ENCODE measurements at places on chromosomes 16 and 17.

DNA sequence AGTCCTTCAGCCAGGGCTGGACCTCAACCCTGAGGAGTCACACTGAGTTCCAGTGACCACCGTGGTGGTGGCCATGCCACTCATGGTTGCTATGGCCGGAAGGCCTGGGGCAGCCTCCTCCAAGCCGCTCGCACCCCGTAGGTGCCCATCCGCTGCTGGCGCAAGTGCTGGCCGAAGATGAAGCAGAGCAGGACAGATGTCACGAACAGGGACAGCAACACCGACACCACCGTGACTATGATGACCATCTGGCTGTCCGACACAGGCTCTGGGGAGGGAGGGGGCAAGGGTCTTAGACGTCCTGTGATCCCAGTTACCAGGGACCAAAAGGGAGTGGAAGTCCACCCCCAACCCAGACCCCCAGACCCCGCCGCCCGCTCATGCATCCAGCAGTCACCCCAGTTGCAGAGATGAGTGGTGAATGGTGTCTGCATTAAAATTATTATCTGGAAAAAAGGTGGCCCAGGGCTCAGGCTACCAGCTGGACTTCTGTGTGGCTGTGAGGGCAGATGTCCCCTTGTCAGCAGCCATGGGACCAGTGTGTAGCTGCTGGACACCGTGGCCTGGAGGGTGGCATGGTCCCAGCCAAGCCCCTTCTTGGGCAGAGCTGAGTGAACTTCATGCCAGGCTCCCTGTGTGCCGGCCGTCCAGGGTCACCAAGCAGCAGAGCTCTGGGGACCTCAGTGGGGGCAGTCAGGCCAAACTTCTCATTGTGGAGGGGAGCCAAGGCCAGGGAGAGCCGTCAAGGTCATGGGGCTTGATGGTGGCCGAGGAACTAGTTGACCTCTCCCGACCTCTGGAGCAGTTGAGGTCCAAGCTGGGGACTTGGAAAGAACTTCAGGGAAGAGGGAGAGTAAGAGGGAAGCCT lies 4.7 kb downstream of the PRR29 start:
- DNase-seq = no peak

- DNase-seq = no peak
Observed at GRCh38 chr17:59400858-59401257, 69.4 kb downstream of the YPEL2 start.

DNA sequence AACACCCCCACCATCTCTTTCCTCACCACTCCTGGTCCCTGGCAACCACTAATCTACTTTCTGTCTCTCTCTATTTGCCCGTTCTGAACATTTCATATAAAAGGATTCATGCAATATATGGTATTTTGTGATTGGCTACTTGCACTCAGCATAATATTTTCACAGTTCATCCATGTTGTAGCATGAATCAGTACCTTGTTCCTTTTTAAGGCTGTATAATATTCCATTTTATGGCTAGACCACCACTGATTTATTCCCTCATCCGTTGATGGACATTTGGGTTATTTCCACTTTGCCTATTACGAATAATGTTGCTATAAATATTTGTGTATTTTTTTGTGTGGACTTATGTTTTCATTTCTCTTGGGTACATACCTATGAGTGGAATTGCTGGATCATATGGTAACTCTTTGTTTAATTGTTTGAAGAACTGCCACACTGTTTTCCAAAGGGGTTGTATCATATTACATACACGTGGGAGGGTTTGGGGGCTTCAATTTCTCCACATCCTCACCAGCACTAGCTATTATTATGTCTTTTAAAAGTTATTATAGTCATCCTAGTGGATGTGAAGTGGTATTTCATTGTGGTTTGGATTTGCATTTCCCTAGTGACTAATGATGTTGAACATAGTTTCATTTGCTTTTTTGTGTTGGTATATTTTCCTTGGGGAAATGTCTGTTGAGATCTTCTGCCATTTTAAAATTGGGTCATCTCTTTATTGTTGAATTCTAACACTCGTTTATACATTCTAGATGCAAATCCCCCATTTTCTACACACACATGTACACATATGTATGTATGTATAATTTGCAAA lies 26.3 kb downstream of the SEC14L5 start:
- DNase-seq = no peak

DNA sequence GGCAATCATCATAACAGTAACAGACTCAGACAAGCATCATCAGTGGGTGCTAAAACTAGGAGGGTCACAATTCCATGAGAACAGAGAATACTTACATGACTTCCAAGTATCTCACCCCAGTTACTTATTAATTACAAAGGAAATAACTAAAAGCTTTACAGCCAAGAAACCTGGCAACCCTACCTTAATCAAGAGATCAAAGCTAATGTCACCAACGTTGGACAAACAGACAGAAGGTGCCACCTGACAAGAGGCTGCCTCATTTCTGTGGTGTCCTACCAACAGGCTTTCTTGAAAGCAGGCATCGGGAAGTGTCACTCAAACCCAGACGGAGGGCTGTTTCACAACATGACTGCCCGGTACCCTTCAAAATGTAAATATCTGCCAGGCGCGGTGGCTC lies 84.6 kb downstream of the RMI2 start:
- DNase-seq = no peak

- DNase-seq = no peak
Observed at GRCh38 chr17:42392692-42393415, 4.6 kb upstream of the STAT3 start.

All from CD4-positive, alpha-beta T cell treated with Interleukin-12 subunit alpha and Interleukin-12 subunit beta, for 1 hour (primary cell).